ENCODE measurements at places on chromosomes 7 and 10. TPM values are rescaled to one million over a fixed set of nuclear protein-coding genes. Genes with fewer than 3 reads are reported as not detected.

DNA sequence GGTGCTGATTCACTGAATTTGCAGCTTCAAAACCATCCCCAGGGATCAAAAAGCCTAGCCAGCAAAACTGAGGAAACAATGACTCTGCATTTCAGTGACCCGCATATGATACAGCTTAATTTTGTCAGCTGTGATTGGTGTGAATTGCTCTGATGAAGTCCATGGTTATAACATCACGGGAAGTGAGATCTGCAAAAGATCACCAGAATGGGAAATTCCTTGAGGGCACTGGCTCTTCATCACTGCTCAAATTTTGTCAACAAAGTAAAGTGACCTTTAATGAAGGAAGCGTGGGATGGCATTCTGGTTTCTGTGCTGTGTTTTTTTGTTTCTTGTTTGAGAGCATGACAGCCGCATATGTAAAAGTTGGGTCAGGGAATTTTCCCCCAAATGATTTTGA, 745.9 kb downstream of the GATA3 start:
- no peak for DNase-seq

Gene CCZ1B
- total RNA-seq: 43.8 TPM

Gene FAM25A
- total RNA-seq: not detected

Gene ZPBP
- 0.85 TPM for total RNA-seq

- no peak for DNase-seq
Observed at GRCh38 chr7:73984481-73985205, 43.3 kb upstream of the ELN start.

GRCh38 chr10:61071580-61071979, 127.6 kb upstream of the RHOBTB1 start:
- no peak for DNase-seq

Gene CUL1
- 35.9 TPM for total RNA-seq

Gene FGFBP3
- 0.88 TPM for total RNA-seq

Gene ANKRD1
- total RNA-seq: 5.7 TPM

Gene BEND7
- 12.7 TPM for total RNA-seq

- peak; percentile 47 for DNase-seq
Observed at GRCh38 chr10:86857128-86857721, 100.2 kb downstream of the MMRN2 start.

DNA sequence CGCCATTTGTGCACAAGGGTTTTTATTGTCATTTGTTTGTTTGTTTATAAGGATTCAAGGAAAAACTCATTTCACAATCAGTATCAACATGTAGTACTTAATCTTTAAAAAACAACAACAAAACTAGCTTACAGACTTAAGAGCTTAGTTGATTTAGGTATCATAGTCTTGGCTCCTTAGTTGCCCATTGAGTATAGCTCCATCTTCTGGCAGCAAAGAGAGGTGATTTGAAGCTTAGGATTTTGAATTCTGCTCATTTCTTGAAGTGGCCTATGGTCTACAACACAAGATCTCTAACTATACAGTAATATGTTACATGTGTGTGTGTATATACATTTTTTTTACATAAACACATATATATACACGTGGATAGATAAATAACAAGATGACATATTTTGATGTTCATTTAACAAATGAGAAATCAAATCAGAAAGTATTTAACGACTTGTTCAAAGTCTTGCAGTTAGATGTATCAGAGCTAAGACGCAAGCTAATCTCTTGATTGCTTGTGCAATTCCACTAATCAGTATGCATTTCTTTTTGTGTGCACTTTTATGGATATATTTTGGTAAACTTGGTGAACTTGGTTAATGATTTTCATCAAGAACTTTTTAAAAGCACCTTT, 307.3 kb downstream of the CAMK1D start:
- peak; percentile 38 for DNase-seq

- no peak for DNase-seq
Observed at GRCh38 chr7:22113041-22113440, 167.3 kb upstream of the CDCA7L start.

DNA sequence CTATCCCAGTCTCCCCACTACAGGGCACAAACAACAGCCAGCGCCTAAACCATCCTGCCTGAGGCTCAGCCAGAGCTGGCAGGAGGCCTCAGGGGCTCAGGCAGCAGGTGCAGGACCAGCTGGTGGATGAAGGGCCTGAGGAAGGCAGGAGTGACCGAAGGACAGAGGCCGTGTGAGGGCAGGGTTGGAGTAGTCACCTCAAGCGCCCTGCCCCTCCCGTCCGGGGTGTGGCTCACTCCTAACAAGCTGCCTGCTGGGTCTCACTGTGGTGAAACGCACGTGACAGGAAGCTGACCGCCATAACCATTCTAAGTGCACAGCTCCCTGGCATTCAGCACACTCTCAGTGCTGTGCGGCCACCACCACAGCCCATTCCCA, 281.1 kb downstream of the ELFN1 start:
- no peak for DNase-seq

- no peak for DNase-seq
Observed at GRCh38 chr7:128108641-128109423, 77.6 kb upstream of the LRRC4 start.

GRCh38 chr7:107538001-107538400, 25.7 kb downstream of the COG5 start:
- DNase-seq: peak; percentile 14

GRCh38 chr10:8487346-8487745, 432.9 kb downstream of the GATA3 start:
- no peak for DNase-seq

- DNase-seq: peak; percentile 98
Observed at GRCh38 chr7:15821484-15822427, 135.3 kb upstream of the MEOX2 start.

Gene GRID2IP
- 0.80 TPM for total RNA-seq

GRCh38 chr10:8396675-8397074, 342.2 kb downstream of the GATA3 start:
- DNase-seq: no peak

- peak; percentile 55 for DNase-seq
Observed at GRCh38 chr7:80918399-80918798, 452 bp downstream of the SEMA3C start.

GRCh38 chr7:116575853-116576252, 51.0 kb downstream of the CAV1 start:
- DNase-seq: no peak

- peak; percentile 83 for DNase-seq
Observed at GRCh38 chr10:29430101-29430500, 141.2 kb downstream of the LYZL1 start.

- no peak for DNase-seq
Observed at GRCh38 chr7:29486191-29486700, 77.4 kb upstream of the PRR15 start.

DNA sequence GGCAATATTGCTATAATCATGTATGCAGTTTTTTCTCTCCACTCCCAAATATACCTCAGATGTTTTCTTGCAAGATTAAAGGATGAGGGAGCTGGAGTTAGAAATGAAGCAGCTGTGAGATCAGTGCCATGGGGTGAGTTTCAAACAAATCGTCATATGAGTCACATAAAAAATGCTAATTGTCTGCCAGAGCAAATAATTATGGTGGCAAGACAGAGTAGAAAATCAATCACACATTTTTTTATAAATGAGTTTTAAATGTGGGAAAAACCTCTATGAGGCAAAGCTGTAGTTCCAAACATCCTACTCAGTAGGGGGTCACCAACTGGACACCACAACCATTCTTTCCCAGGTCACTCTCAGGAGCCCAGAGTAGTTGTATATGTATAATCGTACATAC, 55.3 kb downstream of the CH25H start:
- DNase-seq: peak; percentile 13

Gene ZMIZ1
- 43.7 TPM for total RNA-seq

Gene LRRC17
- total RNA-seq: 81.6 TPM

DNA sequence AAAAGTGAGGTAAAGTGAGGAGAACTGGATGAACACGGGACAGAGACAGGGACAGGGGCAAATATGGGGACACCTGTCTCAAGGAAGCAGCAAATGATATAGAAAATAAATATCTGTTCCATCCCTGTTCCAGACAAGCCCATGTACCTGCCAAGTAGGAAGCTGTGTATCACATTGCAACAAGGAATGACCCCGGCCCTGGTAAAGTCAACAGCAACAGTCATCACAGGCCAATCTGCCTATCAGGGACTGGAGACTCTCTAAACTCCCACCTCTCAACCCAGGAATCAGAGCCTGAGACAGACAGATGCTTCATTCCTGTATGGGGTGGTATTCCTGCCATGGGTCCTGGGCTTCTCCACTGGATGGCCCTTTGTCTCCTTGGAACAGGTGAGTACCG, 156.6 kb upstream of the PRSS1 start:
- no peak for DNase-seq

Gene HABP2
- total RNA-seq: 1.3 TPM

Gene GPR37
- 2.8 TPM for total RNA-seq

GRCh38 chr7:111743244-111743847, 181.1 kb upstream of the IMMP2L start:
- no peak for DNase-seq

Gene HGF
- total RNA-seq: 17.9 TPM

Gene SPDYE6
- total RNA-seq: not detected

DNA sequence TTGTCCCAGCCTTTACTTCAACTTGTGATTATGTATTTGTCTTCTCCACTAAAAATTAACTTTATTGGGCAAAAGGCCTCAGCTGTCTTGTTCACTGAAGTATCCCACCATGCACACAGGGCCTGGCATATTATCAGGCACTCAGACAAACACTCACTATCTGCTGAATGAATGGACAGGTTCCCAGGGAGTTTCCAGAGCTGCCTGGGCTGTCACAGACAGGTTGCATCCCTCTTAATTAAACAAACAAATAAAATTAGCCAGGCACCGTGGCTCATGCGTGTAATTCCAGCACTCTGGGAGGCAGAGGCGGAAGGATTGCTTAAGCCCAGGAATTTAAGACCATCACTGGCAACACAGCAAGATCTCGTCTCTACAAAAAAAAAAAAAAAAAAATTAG, 1.5 kb upstream of the TSPAN14 start:
- DNase-seq: no peak

DNA sequence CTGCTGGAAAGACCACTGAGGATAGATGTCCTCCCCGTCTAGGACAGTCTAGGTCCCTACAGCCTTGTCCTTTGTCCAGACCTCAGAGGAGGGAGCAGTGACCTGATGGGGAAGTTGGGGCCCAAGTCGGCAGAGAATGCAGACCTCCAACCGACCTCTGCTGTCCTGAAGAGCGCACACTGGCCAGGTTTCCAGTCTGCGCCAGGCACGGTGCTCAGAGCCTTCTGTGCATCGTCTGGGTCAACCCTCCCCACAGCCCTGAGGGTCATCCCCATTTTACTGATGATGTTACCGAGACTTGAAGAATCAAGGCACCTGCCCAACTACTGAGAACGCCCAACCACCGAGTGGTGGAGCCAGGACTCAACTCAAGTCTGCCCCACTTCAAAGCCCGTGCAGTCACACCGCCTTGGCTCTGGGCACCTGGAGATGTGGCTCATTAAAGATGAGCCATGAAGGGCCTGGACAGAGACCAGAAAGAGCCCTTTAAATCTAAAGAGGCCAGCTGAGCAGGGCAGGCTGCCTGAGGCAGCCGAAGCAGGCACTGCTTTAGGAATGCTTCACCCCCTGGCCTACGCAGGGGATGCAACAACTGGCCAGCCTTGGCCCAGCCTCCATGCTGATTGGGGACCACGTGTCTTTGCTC, 4.4 kb downstream of the ITPRIP start:
- DNase-seq: no peak

DNA sequence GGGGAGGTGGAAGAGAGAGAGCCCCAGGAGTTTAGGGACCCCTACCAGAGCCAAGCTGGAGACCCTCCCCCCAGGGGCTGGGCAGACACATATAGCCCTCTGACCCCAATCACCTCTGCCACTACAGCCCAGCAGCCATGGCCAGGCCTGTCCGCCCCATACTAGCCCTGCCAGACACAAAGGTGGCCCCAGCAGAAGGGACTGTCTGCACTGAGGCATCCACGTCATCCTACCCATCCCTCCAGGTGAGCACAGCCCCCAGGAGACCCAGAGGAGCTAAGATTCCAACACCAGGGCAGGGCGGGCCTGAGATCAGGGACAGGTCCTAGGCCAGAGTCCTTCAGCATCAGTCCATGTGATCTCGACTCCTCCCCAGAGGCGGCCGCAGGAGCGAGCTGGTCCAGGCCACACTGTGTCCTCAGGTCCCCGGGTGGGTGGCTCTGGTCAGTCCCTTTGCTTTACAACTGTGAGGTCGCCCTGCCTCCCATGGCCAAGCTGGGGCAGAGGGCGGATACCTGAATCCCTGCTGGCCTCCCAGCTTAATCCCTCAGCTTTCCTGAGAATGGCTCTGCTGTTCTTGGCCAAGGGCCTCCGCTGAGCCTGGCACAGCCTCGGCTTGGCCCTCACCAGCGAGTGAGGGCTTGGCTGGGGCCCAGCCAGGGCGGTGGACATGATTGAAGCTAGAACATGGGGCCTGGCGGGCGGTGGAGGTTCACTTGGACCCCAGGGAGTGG, 14.3 kb upstream of the ELN start:
- no peak for DNase-seq

- peak; percentile 21 for DNase-seq
Observed at GRCh38 chr10:17838080-17838648, 29.0 kb downstream of the MRC1 start.

GRCh38 chr7:134724606-134725005, 54.8 kb upstream of the CALD1 start:
- DNase-seq: no peak

- no peak for DNase-seq
Observed at GRCh38 chr10:62183442-62183841, 85.2 kb downstream of the RTKN2 start.

- DNase-seq: no peak
Observed at GRCh38 chr10:125783408-125783807, 7.8 kb upstream of the MMP21 start.

Gene SLC13A1
- not detected for total RNA-seq

GRCh38 chr10:59324597-59324996, 37.8 kb downstream of the FAM13C start:
- DNase-seq: no peak

Gene ERVW-1
- not detected for total RNA-seq

DNA sequence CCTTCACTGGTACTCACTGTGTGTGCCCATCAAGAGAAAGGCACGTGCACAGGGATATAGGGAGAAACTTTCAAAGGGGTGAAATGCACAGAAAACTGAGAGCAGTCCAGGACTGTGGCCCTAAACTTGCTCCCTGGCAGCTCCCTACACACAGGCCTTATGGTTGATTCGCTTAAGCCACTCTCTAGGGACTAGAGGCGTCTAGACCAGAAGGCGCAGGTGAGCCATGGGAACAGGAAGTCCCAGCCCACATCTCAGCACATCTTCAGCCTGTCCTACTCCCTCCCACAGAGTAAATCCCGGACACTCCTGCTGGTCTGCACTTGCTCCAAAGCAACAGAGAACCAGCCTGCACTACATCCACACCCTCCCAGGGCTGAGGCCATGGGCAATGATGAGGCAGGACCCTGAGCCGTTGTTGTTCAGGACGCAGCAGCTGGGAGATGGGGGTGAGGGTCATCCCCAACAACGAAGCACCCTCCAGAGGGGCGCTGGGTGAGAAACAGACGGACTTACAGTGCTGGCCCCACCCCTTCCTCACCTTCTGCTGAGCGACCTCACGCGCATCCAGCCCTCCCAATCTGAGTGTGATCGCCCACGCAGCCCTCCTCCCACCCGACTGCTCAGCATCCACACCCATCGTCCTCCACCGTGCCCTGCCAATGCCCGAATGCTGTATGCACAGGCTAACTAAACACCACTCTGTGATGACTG, 109.3 kb downstream of the TNS3 start:
- DNase-seq: no peak

Gene TET1
- total RNA-seq: 1.3 TPM

Gene H2BK1
- total RNA-seq: 0.52 TPM
